SW 1271 (cell line): ENCODE measurements at places on chromosomes 3 and 15.

DNA sequence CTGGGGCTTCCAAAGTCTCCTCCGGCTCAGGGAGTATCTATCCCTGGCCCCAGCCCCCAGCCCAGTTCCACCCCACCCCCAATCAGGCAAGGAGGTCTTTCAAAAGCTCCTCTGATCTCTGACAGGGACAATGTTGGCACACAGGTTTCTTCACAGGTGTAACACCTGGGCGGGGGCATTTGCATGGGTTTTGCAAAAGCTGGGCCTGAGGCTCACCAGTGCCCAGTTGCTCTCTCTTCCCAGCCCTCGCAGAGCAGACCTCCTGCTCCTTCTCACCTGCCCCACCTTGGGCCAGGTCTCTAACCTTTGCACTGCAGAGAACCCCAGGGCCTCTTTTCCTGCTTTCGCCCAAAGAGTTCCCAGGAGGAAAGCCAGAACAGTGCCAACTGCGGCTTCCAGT is 8.6 kb upstream of the CSK start:
- no peak for DNase-seq

DNA sequence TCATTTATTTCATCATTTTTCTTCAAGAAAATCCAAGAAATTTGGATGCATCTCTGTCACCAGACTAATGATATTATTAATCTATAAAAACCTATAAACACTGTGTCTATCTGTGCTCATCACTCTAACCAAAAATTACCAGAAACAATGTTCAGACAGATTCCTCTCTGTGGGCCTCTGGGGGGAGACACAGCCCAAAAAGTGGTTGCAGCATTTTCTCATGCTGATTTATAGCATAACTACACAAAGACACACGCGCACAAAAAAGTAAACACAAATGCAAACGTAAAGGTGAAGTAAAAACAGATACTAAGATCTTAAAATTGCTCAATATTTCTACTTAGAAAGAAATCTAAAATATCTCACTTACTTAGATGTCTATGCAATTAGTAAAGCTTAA is 976.0 kb downstream of the GBE1 start:
- no peak for DNase-seq

DNA sequence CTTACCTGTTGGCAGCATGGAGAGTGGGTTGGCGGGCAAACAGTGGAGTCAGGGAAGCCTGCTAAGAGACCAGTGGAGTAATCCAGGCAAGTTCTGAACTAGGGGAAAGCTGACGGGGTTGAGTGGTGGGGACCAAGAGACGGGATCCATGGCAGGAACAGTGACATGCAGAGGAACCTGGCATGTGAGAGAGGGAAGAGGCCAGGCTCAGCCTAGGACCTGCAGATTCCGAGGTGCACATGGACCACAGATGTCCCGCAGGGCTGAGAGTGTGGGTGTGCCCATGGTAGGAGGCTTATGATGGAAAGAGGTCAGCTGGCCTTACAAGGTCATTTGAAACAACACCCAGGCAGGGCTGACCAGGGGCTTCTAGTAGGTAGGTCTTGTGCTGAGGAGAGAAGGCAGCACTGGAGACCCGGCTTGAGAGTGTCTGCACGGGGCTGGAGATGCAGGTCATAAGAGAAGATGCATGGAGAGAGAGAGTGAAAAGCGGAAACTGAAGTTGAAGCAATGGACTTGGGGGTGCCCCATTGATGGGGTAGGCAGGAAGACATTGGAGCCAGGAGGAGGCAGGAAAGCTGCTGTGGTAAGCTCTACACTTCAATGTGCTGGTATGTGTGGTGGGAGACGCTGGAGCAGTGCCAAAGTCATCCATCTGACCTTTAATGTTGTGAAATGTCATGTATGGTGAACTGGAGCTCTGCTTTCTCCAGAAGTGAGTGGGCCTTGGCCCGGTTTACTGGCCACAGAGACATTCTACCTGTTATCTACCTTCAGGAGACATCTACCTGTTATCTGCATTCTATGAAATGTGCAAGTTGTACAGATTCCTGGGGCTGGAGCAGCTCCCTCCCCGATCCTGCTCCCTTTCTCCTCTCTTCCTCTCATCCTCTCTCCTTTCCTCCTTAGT is 4.6 kb downstream of the SPSB4 start:
- DNase-seq, result no peak

GRCh38 chr3:184209146-184209923 is 20.1 kb upstream of the VWA5B2 start:
- no peak for DNase-seq

DNA sequence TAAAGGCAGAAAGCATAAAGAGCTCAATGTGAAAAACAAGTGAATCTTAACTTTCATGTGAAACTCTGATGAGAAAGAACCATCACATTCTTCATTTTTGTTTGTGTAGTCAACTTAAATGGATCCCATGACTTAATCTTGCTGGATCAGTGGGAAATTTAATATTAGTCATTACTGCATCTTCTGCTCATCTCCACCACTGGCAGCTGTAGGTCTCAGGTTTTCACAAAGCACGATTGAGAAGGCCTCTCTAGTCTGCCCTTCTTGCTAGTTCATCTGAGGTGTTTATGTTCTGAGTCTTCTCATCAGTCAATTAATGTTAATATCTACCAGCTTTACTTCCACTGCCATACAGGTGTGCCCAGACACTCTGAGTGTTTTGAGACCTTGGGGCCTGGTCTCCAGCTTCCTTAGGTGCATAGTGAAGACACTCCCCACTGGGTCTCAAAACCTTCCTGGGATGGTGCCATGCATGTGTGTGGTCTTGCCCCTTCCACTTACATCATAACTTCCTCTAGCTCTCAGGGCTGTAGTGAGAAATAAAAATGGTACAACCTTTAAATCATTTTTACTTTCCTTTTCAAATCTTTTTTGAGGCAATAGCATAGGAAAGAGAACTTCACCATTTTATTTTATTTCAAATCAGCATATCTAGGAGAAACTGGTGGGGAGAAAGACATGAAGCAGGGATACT is 421.6 kb upstream of the CBLB start:
- no peak for DNase-seq

GRCh38 chr15:58487041-58487723 is 55.4 kb downstream of the LIPC start:
- DNase-seq, result no peak

- no peak for DNase-seq
These were observed 15.0 kb upstream of the C15orf61 start for GRCh38 chr15:67505675-67506572.

- no peak for DNase-seq
These were observed 9.3 kb upstream of the HCN4 start for GRCh38 chr15:73378089-73378488.

GRCh38 chr15:88385078-88385700 is 82.0 kb downstream of the MRPL46 start:
- no peak for DNase-seq

- no peak for DNase-seq
These were observed 289.8 kb upstream of the ROPN1 start for GRCh38 chr3:124281453-124282316.

GRCh38 chr3:114126461-114126860 is 52.4 kb downstream of the DRD3 start:
- DNase-seq, result no peak
